ENCODE measurements at places on chromosomes 4 and X.

- no peak for DNase-seq
Measured at GRCh38 chr4:146488495-146489174, 33.1 kb downstream of the SLC10A7 start.

DNA sequence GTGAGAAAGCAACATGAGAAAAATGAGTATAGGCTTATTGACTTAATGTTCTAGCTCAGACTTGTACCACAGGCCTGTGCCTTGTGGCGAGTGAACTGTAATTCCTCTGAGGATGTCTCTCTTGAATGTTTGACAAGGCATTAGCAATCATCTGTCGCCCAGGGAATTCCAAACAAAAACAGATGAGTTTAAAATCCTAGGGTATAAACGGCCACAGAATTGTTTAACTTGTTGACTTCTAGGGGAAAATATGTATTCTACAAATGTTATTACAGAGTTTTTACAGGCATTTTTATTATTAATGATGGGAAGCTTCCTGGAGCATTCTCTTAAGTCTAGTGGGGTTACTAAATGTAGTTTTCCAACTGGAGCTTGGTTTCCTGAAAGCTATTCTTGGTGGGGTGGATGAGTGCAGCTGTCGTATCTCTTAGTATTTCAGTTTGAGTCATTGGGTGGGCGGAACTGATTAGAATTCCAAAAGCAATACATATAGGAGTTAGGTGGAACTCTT, 40.6 kb downstream of the ARHGAP10 start:
- DNase-seq: no peak

DNA sequence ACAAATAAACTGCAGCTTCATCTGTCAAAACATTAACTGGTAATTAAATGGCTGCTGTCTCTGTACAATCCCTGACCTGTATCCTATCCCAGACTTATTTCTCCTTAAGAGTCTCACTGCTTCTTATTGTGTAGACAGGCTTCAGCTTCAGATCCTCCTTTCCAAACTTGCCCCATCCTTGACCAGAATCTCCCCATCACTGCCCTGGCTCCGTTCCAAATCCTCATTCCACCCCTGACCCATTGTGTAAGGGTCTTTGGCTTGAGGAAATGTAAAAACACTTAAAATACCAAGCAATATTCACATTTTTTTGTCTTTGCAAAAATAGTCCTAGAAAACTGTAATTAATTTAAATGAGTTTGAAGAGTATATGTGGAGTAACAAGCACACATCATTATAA, 152.6 kb upstream of the VEGFC start:
- DNase-seq: no peak

GRCh38 chrX:71917621-71918343, 7.1 kb downstream of the NHSL2 start:
- no peak for DNase-seq

DNA sequence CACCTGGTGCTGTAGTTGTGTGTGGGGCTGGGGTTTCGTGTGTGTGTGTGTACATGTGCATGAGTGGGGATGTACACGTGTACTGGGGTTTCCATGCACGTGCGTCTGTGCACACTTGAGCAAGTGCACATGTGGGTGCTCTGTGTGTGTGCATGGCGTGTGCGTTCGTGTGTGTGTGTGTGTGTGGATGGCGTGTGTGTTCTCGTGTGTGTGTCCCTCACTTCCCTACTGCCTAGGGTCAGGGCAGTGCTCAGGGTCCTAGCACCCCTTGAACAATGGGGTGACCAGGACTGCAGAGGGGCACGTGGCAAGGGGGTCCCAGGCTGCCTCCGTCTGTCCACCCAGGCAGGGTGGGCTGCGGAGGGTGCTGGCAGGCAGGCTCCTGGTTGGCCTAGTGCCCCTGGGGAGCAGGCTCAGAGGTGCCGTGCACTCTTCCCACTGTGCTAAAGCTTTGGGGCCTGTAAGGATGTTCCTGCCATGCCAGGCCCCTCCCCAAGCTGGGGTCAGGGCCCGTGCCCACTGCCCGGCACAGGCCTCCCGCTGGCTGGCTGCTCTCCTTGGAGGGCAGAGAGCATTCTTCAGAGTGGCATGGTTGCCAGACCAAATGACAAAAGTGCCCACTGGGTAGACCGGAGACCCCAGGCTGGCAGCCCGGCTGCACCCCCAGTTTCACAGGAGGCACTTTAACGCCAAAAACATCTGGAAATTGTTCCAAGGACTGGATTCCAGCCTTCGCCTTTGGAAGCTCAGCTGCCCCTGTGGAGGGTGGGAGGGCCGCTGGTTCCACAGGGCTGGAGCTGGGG, 29.1 kb downstream of the FGFRL1 start:
- DNase-seq: no peak

DNA sequence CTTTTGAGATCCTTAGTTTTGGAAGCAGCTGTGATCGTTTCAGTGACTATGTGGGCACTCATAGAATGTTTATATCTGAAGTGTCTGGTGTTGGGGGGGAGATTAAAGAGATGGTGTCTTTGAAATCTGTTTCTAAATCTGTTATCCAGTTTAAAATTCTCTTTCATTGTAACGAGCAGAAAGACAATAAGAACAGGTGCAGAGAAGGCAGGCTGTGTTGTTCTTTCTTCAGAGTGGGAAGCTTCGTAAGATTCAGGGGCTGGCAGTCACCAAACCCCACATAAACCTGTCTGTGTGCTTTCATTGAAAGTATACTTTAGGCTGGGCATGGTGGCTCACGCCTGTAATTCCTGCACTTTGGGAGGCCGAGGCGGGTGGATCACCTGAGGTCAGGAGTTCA, 16.3 kb upstream of the DHRSX start:
- DNase-seq: no peak

- no peak for DNase-seq
Measured at GRCh38 chrX:124747295-124747694, 400.9 kb downstream of the SH2D1A start.

DNA sequence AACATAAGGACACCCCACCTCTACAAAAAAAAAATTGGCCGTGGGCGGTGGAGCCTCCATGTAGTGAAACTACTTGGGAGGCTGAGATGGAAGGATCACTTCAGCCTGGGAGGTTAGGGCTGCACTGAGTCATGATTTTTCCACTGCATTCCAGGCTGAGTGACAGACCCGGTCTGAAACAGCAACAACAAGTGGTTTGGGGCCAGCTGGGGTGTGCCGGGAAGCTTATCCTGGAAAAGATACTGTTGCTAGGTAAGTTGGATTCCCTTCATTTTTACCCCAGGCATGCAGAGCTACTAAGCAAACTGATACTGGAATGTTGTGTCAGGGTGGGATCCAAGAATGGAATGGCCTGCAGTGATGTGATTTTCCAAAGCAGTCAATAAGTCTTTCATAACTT, 57.0 kb downstream of the XAGE2 start:
- no peak for DNase-seq

- DNase-seq: no peak
Measured at GRCh38 chr4:179007755-179008154, 1565.5 kb upstream of the AGA start.

GRCh38 chrX:12149670-12150407, 11.6 kb downstream of the FRMPD4 start:
- no peak for DNase-seq

GRCh38 chrX:100874325-100874724, at the start of gene NOX1:
TSS of gene NOX1 (minus strand) at chrX:100874359. CDS start at chrX:100874139, 220 bp downstream.
- DNase-seq: no peak

DNA sequence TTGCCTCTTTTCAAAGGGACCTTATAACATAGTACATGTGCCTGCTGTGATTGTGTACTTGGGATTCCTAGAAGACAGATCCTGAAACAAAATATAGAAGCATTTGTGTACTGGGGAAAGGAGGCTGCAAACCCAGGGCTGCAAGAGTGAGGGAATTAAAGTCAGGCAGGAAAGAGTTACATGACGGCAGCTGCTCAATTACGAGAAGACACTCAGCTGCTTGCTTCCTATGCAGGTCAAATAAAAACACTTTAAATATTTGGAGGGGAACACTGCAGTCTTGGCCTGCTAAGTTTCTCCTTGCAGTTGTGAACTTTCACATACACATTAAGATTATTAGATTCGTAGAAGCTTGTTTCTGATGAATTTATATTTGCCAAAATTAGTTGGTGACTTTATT, 191.9 kb upstream of the CXCL13 start:
- no peak for DNase-seq

- no peak for DNase-seq
Measured at GRCh38 chrX:148691456-148691855, 191.0 kb downstream of the AFF2 start.

- no peak for DNase-seq
Measured at GRCh38 chr4:129420637-129421036, 324.7 kb downstream of the C4orf33 start.

GRCh38 chr4:10066670-10067651, 45.7 kb upstream of the SLC2A9 start:
- no peak for DNase-seq

- DNase-seq: no peak
Measured at GRCh38 chrX:130401415-130402207, at the start of gene RBMX2. TSS of gene RBMX2 (plus strand) at chrX:130401987. CDS start at chrX:130402033, 46 bp downstream.

DNA sequence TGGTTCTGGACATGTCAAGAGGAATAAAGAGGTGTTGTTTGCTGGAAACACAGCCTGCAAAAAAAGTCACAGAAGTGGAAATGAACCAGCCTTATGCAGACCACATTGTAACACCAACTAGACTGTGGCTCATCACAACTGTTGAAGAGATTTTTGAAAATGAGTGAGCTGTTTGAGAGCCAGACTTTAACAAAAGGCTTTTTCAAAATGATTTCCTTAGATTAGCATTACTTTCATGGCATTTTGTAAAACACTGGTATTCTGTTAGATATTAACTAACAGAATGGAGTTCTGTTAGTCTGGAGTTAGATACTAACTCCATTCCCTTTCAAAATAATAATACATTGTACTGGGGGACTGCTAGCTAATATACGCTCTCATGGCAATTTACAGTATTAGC, 60.6 kb upstream of the GABRA2 start:
- no peak for DNase-seq

DNA sequence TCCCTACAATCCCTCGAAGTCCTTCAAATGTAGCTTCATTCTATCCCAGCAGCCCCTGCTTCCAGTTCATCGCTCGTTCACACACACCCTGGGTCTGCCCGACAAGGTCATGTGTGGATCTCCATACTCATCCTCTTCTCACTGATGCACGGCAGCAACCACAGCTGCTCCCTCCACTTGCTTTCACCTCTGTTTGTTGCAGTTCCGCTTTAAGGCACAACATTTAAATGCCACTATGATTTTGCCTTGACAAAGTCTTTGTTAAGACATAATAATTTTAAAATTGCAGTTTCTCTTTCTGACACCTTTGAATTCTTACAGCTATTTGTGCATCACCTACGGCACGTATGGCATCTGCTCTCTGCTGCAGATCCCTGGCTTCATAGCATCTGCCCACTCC, 1.8 kb downstream of the ODAPH start:
- DNase-seq: no peak

DNA sequence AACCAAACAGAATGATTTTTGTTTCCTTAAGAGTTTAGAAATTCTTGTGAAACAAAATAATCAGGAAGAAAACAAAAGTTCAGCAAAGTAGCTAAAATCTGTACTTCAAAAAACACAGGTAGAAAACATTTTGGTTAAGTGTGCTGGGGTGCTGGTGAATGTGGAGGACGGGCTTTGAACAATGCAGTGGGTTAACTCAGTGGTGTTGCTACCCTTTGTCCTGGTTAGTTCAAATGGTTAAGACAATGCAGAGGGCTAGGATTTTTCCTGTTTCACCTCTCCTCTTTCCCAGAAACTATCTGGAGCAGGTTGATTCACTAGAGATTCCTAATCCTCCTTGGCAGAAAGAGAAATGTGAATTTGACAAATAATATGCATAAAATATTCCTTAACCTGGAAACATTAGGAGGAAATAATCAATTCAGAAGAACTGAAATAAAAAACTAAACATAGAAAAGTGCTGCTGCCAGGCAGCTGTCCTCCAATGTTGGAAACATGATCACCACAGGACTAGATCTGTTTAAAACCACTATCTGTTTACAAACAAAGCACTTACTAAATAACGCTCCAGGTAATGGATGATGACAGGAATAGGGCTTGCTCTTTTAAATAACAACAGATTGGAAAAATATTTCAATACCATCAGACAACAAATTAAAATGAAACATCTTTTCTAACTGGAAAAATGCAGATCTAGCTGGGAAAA, 148.9 kb downstream of the MAML3 start:
- no peak for DNase-seq

- DNase-seq: no peak
Measured at GRCh38 chr4:108589961-108590360, 30.4 kb upstream of the RPL34 start.

- no peak for DNase-seq
Measured at GRCh38 chrX:33086886-33087285, 124.5 kb downstream of the DMD start.

GRCh38 chr4:125316401-125316790, 1.6 kb downstream of the FAT4 start:
- no peak for DNase-seq

GRCh38 chr4:185016946-185017758, 1.1 kb upstream of the HELT start:
- no peak for DNase-seq

DNA sequence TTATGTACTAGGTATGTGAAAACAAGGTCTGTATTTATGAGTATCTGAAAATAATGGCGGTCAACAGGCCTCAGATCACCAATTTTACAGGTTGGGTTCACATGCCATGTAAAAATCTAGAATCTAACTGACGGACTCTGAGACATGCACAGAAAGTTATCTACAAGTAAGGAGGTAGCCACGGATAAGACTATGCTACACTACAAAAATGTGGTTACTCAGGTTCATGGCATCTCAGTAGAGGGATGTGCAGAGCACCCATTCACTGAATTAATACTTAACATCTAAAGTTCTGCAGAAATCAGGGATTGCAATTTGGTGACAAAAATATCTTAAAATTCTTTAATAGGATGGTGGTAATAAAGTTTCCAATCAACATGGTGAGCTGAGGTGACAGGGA, 155.9 kb downstream of the APBB2 start:
- no peak for DNase-seq

GRCh38 chr4:64857198-64857597, 447.9 kb upstream of the TECRL start:
- DNase-seq: no peak

GRCh38 chrX:10534611-10535010, 85.8 kb downstream of the MID1 start:
- no peak for DNase-seq

DNA sequence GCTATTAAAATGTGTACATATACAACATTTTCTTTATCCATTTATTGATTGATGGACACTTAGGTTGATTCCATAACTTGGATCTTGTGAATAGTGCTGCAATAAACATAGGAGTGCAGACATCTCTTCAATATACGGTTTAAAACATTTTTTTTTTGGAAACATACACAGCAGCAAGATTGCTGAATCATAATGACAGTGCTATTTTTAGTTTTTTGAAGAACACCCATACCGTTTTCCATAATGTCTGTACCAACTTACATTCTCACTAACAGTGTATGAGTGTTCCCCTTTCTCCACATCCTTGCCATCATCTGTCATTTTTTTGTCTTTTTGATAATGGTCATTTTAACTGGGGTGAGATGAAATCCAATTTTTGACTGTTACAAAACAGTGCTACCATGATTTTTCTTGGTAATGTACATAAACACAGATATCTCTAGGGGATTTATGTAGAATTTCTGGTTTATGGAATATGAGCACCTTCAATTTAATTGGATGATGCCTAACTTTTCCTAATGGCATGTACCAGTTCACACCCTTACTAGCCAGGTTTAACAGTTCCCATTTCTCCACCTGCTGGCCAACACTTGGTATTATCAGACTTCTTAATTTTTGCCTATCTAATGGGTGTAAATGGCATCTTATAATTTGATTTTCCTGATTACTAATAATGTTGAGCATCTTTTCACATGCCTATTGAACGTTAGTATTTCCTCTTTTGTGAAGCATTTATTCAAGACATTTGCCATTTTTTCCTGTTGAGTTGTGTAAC, 21.0 kb upstream of the TMSB15B start:
- DNase-seq: no peak
